ENCODE measurements at places on chromosomes 5 and 9.

GRCh38 chr9:89617978-89618377, 13.2 kb downstream of the GADD45G start:
- no peak for DNase-seq

GRCh38 chr9:89426384-89426961, 71.4 kb downstream of the SEMA4D start:
- DNase-seq, result no peak

GRCh38 chr9:87673446-87674120, 52.3 kb upstream of the CTSL start:
- DNase-seq, result no peak

GRCh38 chr5:152456815-152457443, 51.9 kb upstream of the NMUR2 start:
- DNase-seq, result no peak

DNA sequence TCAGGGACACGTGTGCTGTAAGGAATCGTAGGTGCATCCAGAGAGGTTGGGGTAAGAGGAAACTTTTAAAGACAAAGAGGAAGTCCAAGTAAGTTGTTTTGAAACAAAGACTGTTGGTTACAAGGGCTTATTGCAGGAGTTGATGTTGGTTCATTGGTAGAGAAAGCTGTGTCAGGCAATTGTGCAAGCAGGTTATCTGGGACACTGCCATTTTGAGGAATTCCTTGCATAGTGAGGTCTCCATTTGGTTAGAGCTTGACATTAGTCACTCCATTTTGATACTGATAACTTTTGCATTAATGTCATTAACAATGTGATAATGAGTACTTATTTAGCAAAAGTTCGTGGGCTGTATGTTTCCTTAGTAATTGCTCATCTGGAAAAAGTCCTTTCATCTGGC, 24.9 kb downstream of the CNOT6 start:
- no peak for DNase-seq

GRCh38 chr9:2657427-2657826, 35.8 kb downstream of the VLDLR start:
- no peak for DNase-seq

GRCh38 chr9:81430727-81431126, 258.6 kb downstream of the TLE1 start:
- DNase-seq, result no peak

Data from stimulated activated CD8-positive, alpha-beta memory T cell treated with anti-CD3 and anti-CD28 coated beads, Interleukin-15, amount 100 ng/mL, for 1 hour (primary cell).